Stimulated activated CD4-positive, alpha-beta T cell treated with anti-CD3 and anti-CD28 coated beads, Interleukin-4, amount 100 ng/mL, for 48 hours (primary cell): ENCODE measurements at places on chromosomes 4 and X.

GRCh38 chrX:14865201-14865600 is 7.7 kb downstream of the FANCB start:
- DNase-seq = no peak

GRCh38 chrX:115017455-115017854 is at the start of gene IL13RA2:
TSS of gene IL13RA2 (minus strand) at chrX:115017616. CDS start at chrX:115017269, 347 bp downstream.
- no peak for DNase-seq

GRCh38 chr4:7055990-7056325 is 11.9 kb downstream of the GRPEL1 start:
- DNase-seq = no peak

GRCh38 chr4:121243485-121243884 is 79.4 kb upstream of the TNIP3 start:
- no peak for DNase-seq

DNA sequence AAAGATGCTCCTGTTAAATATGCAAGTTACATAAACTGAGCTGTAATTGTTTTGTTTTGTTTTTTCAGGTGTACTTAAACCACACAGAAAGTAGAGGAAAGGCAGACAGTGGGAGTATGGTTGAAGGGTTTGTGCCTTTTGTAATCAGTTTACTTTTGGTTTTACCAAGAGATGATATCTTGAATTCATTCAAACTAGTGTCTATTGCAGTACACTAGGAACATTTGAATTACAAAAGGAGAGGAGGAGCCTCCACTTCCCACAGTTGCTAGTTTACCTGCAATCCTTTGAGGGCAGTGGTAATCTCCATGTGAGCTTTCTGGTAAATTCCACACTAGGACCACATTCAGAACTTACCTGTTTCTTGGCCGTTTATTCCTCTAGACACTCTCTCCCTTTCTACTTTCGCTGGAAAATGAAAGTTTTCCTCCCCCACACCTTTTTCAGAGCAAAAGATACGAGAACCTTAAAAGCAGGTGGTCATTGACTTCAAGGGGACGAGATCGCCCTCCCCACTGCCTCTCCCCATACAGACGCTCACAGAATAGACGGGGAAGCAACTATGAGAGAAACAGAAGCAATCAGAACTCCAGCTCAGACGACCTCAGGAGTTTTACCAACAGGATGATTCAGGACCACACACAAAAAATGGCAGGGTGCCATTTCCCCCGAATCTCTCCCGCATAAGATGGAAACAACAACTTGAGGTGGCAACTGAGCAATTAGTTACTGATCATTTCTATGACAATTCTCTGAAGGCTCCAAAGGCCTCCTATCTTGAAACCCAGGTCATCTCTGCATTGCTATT is 3.3 kb downstream of the RBM47 start:
- no peak for DNase-seq

DNA sequence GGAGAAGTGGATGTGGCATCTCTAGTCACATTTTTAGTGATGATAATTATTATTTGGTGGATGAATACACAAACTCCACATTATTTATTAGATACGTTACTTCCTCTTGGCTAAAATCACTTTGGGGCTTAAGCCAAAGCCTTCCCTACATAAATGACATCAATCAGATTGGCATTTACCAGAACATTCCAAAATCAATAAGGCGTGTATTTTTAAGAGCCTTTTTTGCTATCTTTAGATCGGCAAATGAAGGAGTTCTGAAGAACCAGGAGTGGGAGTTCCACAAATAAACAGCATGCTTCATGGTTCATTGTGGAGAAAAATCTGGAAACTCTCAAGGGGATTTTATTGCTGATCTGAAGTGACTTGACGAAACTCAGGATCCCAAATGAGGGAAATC is 89.7 kb downstream of the AMELX start:
- no peak for DNase-seq

DNA sequence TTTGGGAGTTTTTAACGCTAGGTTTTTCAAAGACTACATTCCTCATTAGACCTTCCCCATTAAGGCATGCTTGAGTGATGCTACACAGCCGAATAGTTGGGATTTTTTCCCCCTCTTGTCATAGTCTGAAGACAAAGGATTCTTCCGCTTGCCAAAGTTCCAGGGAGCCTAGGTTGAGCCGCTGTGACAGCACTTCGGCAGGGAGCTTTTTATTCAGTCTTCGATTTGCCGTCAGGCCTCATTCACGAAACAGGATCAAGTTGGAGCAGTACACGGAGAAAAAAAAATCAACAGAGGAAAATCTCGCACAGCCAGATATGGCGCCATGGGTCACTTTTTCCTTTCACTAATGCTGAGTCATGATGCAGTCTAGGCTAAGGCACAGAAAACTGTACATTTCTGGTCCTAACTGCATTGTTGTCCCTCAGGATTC is 24.3 kb downstream of the SHROOM3 start:
- no peak for DNase-seq

DNA sequence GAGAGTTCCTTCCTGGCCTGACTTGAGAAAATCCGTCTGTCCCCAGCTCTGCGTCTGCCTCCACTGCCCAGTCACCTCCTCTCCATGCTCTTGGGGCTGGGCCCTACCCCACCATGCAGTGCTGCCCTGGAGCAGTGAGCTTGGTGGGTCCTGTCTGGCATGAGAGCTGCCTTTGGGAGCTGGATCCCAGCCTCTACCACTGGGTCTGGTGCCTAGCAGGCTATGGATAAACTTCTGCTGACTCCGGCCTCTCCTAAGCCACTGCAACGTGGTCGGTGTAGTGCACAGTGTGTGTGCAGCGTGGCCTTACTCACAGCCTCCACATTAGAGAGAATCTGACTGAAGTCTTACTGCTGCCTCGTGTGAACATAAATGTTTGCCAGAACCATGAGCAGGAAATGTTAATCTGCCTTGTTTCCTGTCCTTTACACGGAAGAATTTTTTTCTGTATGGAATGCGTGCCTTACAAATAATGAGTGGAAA is 47.6 kb downstream of the HTT start:
- no peak for DNase-seq

DNA sequence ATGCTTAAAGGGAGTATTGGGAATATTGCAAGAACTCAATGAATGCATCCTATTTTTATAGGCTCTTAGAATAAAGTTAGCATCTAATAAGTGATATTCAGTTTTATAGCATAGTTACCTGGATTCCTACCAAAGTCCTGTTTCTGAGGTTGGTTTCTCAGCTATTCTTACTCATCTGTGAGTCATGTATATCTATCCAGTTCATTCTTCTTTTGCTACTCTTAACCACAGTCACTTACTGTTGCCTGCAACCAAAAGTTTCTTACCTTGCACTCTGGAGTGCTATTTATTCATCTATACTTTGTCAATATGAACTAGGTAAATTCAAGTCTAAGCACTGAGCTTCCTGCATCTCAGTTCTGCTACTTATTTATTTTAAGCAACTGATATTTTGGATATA is 322.5 kb downstream of the HS3ST1 start:
- DNase-seq = no peak

DNA sequence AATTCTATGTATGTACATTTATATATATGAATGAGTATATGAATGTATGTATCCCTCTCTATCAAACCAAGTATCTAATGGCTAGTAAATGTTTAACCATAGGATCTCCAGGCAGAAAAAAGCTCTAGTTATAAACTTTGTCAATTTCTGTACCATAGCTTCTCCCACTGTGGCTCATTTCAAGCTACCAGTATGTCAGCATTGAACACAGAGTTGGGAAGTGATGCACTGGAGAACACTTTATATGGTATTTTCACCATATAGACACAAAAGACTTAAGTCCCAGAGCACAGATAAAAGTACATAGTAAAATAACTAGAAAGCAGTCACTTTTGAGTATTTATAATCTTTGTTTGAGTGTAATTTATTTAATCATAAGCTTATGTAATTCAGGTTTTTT is 53.9 kb upstream of the ATP8A1 start:
- no peak for DNase-seq
